ENCODE measurements at places on chromosomes 6 and 20.
A peak's percentile ranks its signal among the peaks of the same experiment; 100 is the strongest.

DNA sequence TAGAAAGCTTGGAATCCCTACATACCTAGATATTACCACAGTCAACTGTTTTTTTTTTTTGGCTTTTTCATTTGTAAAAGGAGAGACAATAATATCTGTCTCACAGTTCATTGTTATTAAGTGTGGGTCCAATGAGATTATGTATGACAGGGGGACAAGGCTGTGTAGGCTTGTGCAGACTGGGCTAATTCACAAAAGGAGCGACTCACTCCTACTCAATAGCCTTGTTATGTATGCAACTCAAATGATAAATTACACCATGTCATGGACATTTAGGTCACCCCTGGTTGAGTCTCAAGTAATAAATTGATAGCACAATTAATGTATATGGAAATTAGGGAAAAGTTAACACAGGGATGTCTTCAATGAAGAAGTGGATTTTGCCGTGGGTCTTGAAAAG, 208.2 kb upstream of the MAP3K7 start:
- DNase-seq: no peak

DNA sequence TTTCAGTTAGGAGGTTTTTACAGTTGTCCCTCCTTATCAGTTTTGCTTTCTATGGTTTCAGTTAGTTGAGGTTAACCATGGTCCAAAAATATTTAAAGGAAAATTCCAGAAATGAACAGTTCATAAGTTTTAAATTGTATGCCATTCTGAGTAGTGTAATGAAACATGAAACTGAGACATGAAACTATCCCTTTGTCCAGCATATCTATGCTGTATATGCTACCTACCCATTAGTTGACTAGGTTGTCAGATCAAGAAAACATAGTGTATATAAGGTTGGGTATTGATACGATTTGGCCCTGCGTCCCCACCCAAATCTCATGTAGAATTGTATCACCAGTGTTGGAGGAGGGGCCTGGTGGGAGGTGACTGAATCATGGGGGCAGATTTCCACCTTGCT, 39.1 kb downstream of the VGLL2 start:
- no peak for DNase-seq

GRCh38 chr20:38170219-38170825, 5.3 kb upstream of the TGM2 start:
- DNase-seq: no peak

GRCh38 chr6:108755257-108756240, 92.7 kb upstream of the ARMC2 start:
- DNase-seq: no peak

DNA sequence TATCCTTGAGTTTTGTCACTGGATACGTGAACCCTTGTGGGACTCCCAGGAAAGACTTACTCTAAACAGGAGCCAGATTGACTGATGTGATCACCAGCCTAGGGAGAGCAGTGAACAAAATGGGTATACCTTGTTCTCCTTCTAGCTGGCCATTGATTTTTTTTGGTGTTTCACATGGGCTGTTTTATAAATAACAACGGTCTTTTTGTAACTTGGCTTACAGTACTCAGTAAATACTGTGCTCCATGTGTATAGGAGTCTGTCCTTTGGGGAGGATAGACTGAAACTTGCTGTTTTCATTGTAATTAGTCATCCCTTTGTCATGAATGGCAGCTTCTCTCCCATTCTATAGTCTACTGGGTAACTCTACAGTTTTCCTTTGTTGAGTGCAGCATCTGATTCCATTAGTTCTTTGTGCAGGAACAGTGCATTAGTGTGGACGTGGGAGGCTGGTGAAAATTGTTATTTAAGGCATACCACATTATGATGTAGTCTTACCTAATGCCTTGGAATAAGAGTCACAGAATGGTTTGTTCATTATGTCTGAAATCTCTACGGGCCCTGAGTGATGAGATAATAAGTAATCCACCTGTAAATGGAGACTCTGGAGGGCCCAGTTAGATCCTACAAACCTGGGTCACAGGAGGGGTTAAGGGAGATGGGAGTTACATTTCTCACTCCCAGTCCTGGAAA, 89.5 kb downstream of the TIAM2 start:
- no peak for DNase-seq

- DNase-seq: peak; percentile 73
Measured at GRCh38 chr20:22339091-22339881, 245.1 kb downstream of the FOXA2 start.

DNA sequence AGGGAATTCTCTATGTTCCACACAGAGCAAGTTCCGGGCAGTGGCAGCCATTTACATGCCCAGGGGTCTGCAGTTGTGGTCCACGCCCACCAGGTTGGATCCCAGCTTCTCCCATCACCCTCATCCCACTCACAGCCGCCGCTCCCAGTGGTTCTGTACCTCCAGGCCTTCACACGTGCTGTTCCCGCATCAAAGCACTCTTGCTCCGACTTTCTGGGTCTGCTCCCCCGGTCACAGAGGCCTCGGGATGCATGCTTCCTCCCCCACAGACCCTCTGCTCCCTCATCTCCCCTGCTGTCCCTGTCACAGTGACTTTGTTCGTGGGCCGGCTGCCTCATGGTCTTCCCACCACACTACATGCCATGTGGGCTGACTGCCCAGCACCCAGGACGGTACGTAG, 332.5 kb downstream of the TAF4 start:
- no peak for DNase-seq

GRCh38 chr6:77587963-77588362, 64.9 kb upstream of the MEI4 start:
- no peak for DNase-seq

- no peak for DNase-seq
Measured at GRCh38 chr6:119346450-119346849, 3.1 kb downstream of the MAN1A1 start.

DNA sequence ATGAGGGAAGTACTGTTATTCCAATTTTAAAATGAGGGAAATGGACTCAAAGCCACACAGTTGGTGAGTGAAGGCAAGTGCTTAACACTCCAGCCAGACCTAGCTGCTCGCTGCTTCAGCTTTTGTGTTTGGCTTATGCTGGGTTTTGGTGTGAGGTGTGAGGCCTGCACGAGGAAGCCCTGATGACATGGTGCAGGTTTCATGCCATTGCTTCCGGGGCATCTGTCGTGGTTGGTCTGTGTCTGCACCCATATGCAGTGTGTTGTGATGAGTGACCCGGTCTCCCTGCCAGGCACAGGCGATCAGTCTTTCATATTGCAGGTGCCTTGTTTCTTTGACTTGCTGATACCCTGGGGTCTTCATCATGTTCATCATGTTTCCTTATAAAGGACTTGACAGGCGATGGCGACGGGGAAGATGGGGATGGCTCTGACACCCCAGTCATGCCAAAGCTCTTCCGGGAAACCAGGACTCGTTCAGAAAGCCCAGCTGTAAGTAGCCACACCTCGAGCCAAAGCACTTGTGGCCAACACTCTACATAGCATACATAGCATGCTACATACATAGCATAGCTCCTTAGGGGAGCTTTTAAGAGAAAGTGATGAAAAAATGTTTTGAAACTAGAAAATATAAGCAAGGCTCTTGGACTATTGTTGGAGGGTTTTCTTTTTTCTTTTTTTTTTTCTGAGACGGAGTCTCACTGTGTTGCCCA, 22.3 kb downstream of the DNMT3B start:
- no peak for DNase-seq

DNA sequence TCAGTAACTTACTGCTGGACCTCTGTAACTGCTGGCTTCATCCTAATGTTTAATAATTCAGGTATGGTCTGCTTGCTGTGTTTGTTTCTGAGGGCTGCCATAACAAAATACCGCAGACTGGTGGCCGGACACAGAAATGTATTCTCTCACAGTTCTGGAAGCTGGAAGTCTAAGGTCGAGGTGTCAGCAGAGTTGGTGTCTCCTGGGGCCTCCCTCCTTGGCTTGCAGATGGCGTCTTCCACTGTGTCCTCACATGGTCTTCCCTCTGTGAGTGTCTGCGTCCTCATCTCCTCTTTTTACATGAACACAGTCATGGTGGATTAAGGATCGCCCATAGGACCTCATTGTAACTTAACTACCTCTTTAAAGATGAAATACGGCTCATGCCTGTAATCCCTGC, 389.7 kb upstream of the JARID2 start:
- DNase-seq: no peak

- DNase-seq: no peak
Measured at GRCh38 chr6:13288481-13288880, 39.9 kb downstream of the TBC1D7 start.

DNA sequence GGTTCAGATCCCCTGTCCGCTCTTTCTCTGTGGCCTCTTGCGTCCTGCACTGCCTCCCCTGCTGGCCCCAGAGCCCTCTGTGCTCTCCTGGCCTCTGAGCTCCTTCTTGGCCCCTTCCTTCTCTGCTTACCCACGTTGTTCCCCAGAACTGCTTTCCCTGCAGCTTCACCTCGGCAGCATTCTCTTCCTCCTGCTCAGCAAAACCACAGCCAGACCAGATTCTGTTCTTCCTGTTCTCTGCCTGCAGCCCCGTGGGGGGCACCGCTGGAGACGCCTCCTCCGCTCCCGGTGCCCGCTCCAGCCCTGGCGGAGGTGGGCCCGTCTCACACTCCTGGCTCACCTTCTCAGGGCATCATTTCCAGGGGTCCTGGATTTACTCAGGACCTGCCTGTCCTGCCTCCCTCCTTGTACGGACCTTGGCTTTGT, 59.7 kb downstream of the TCP11 start:
- no peak for DNase-seq

DNA sequence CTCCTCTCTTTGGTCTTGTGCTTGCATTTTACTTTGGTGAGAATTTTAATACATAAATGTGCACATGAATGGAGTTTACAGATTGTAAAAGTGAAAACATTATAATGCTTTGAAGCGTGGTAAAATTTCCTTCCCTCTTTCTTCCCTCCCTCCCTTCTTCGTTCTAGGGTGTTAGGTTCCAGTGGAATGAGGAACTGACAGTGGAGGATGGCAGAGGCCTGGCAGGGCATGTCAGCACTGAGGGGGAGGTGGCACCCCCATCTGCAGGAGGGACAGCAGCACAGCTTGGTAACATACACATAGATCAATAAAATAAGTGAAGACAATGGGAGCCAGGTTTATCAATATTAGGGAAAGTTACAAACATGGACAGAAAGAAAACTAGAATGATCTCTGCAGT, 47.5 kb downstream of the RNASET2 start:
- no peak for DNase-seq

GRCh38 chr6:166508726-166509125, 77.8 kb downstream of the RAMACL start:
- no peak for DNase-seq

- no peak for DNase-seq
Measured at GRCh38 chr6:47476781-47477496, 650 bp upstream of the CD2AP start.

GRCh38 chr6:135624402-135625295, 127.1 kb upstream of the AHI1 start:
- no peak for DNase-seq

DNA sequence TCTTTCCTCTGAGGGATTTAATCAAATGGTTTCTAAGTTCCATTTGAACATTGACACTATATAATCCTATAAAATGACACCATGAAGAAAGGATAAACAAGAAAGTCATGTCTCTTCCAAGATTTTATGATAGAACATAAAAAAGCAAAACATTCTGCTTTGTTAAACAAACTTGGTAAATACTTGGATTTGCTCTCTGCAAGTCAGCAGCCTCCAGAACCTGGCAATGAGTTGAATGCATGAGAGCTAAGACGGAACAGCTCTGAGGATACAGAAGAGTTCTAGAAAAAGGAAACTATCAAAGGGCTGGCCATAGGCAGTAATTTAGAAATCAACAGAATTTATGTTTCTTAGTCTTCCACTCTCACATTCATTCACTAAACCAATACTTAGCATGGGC, 656.0 kb upstream of the ID4 start:
- DNase-seq: no peak

- no peak for DNase-seq
Measured at GRCh38 chr20:50921803-50922501, 9.3 kb downstream of the ADNP start.

Measured in NCI-H446 (cell line).